Stimulated activated CD8-positive, alpha-beta memory T cell treated with anti-CD3 and anti-CD28 coated beads, Interleukin-2, amount 100 ng/mL, for 1 hour (primary cell): ENCODE measurements at places on chromosomes 6 and 20.

- no peak for DNase-seq
Measured at GRCh38 chr20:36208257-36208656, 28.0 kb upstream of the AAR2 start.

DNA sequence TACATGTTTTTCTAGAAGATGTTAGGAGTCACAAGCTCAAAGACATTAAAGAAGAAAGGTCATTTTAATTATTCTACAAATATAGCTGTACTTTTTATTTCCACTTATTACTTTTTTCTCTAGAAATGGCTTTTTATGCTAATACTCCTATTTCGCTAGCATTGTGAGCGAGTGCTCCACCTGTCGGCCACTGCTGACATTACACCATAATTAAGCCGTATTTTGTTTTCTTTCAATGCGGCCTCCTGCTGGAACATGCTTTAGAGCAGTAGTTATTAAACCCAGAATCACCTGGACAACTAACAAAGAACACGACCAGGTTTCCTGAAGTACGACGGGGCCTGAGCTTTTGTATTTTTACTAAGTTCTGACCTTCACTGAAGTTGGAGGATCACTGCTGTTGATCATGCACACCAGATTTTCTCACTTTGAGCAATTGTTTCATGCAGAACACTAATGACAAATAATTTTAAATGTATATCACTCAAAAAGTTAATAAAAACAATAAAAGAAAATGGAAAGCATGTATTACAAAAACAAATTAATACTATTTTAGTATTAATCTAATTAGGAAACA lies 74.1 kb upstream of the PAK5 start:
- DNase-seq, result no peak

DNA sequence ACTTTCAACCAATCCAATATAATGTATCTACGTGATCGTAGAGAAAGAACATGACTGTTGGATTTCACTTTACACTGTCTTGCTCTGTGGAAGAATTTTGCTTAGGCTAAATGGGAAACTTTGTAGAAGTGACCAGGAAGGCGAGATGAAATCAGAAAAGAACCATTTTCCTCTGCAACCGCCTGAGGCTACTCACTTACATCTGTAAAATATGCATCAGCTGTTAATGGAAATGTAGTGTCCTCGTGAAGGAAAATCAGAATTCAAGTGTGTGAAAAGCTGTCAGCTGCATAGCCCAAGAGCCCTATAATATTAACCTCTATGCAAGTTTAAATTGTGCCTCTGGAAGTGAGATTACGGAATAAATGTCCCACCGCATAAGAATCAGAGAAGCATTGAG lies 277.9 kb downstream of the C6orf118 start:
- DNase-seq, result no peak

GRCh38 chr6:107663308-107663707 lies 160.8 kb downstream of the SCML4 start:
- no peak for DNase-seq

DNA sequence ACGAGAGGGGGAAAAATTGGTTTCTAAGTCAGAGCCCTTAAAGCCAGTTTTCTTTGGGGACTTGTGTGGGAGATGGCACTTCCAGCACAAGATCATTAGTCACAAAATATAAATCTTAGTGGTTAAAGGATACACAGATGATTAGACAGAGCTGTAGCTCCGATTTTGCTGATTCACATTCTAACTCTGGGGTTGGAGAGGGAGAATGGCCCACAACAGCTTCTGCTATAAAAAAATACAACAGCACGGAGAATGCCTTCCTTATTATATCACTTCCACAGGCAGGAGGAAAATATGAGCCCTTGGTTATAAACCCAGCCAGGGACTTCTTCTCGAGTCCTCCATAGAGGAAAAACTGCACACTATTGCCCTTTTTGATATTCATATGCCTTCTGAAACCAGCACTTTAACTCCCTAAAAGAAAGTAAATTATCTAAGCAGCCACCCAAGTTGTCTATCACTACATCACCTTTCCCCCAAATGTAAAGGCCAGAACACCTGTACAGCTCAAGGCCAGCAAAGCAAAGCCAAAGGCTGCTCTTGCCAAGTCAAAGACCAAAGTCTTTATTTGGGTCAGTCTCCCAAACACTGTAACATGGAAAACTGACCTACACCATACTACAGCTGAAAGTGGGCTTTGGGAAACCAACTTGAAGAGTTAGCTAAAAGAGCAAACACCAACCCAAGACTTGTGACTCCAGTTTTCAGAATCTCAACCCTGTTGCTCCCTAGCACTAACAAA lies 10.4 kb downstream of the MRPL14 start:
- no peak for DNase-seq

DNA sequence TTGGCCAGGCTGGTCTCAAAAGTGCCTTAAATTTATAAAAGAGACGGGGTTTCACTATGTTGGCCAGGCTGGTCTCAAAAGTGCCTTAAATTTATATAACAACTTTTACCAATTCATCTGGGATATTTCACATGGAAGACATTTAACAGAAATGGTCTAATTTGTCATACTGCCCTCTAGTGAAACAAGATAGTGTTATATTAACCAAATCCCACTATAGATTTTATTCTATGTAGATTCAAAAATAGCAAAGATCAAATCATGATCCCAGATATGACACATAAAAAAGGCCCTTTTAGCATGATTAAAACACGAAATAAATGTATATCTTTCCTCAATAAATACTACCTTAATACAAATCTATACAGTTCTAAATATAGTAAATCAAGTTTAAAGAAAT lies 102.8 kb upstream of the TFAP2D start:
- no peak for DNase-seq

GRCh38 chr20:57476084-57476526 lies 48.8 kb downstream of the CTCFL start:
- no peak for DNase-seq

DNA sequence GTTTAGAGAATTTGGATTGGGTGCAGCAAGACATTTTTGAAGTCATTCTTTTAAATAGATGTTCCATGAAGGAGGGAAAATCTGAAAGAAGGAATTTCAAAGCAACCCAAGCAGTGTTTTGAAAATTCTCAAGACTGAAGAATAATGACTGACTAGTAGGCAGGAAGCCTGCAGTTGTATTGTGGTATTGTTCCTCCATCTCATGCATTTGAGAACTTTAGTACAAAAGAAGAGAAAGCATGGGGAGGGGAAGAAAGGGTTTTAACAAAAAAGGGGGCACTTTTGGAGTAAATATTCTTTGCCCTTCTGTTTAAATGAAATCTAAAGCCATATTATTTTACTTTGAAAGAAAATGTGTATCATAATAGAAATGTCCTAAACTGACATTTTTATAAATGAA lies 6.6 kb downstream of the NCOA3 start:
- DNase-seq, result no peak

- DNase-seq, result no peak
Measured at GRCh38 chr6:119276211-119276610, 73.3 kb downstream of the MAN1A1 start.

GRCh38 chr6:27861861-27862260 lies 50.3 kb downstream of the OR2B2 start:
- DNase-seq, result no peak

- DNase-seq, result no peak
Measured at GRCh38 chr20:58303547-58303946, 6.0 kb upstream of the RAB22A start.

DNA sequence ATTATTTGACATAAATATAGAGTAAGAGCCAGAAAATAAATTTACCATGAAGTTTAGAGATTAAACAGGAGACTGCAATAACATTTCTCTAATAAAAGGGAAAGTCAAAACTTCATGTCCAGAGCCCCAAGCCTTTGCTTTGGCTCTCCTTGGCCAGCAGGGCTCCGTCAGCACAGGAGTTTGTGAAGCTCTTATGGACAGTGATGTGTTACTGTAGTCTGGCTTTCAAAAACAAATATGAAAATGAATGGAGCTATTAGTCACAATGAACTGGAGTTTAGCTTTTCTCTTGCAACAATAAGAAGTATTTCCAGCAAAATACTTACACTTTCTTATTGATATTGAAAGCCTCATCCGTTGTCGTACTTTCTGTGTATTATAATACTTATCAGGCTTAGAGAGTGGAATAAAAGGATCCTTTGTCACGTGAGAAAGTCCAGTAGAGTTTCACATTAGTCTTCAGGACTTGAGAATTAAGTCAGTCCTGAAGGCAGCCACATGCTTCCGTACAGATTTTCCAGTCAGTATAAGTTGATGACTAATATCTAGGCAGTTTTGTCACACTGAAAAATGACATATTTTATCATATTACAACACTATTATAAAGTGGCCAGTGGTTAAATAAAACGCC lies 117.0 kb upstream of the PRL start:
- DNase-seq, result no peak

DNA sequence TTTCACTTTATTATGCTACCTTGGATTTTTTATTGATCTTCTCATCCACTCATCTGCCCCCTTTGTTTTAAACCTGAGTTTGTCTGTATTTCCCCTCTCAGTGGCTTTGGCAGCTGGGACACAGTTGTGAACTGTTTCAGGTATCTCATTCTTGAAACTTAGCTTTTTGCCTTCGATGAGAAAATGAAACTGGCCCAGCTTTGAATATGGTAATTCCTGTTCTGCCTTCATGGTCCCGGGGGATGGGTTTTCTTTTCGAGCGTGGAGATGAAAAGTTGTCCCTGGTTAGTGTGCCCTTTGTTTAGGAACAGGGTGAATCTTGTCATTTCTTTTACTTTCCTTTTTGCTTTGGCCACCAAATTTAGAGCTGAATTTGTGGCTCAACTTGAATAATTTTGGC lies 25.6 kb downstream of the DHX35 start:
- DNase-seq, result no peak

DNA sequence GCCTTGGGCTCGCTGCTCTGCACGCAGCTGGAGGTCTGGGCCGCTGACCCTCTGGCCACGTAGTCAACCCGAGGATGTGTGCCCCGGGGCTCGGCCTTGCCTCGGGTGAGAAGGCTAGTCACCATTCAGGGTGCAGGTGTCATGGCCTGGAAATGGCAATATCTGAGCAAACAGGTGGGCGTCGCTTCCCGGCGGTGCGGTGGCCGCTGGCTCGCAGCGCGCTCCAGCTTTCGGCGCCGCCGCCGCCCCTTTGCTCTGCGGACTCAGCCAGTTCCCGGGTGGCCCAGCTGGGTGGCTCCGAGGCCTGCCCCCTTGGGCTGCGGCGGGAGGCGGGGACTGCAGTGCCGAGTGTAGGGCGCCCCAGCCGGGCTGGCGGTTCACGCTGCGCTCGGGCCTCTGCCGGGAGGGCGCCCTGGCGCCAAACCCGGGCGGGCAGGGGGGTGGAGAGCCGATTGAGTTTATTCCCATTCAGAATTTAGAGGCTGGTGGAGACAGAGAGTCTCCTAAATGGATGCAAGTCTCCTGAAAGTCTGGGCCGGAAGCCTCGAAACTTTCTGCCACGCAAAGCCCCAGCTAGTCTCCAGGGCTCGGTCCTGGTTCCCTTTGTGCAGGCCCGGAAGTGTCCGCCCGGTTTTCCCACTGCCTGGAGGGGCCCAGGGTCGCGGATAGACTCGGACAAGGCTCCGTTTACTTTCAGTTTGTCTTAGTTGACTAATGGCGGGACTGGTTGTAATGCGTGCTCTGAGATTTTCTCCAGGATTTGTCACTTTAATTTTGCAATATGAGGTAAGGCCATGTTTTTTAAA lies 11.3 kb upstream of the TFAP2A start:
- DNase-seq, result no peak

GRCh38 chr20:56259948-56260347 lies 11.4 kb downstream of the MC3R start:
- no peak for DNase-seq

- DNase-seq, result no peak
Measured at GRCh38 chr20:9389346-9389745, 125.0 kb upstream of the LAMP5 start.

- DNase-seq, result no peak
Measured at GRCh38 chr6:62283365-62283764, 2.7 kb downstream of the KHDRBS2 start.

DNA sequence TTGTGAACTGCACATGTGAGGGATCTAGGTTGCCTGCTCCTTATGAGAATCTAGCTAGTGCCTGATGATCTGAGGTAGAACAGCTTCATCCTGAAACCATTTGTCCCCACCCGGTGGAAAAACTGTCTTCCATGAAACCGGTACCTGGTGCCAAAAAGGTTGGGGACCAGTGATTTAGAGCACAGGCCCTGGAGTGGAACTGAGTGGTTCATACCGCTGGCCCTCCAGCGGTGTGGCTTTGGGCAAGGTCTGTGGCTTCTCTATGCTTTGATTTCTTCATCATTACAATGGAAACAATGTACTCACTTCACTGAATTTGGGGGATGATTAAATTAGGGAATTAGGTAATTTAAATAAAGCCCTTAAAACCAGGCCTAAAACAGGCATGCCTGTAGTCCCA lies 36.3 kb downstream of the CD164 start:
- no peak for DNase-seq

DNA sequence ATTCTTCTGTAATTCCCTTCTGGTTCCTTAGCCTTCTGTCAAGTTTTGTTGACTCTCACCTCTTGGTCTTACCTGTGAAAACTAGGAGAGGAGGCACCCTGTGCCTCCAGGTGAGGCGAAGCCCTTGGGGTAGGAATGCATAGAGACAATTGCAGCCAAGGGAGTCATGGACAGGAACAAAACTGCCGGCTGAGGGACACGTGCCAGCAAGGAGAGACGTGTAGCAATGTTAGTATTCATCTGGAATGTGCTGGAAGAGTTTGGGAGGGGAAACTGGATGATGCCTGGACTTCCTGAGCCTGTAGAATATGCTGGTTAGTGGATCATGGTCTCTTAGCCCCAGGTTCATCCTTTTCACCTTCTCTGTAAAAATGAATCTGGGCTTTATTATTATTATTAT lies 3.9 kb upstream of the TIAM2 start:
- DNase-seq, result no peak

DNA sequence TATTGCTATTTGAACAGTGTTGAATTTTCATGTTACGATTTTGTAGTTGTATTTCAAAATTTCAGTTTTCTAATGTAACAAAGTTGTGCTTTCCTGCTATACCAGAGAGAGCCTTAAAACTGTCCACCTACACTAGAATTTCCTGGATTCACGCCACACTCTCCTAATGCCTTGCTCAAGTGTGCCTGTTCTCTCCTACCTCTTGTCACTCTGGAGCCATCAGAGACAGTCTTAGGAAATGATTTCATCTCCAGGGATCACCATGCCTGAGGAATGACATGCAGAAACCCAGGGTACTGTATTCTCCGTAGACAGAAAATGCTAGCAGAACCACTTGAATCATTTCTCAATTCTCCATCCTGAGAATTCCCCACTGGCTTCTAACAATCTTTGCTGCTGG lies 667.6 kb downstream of the KIF16B start:
- no peak for DNase-seq
